ENCODE measurements at places on chromosomes 2 and 18.

DNA sequence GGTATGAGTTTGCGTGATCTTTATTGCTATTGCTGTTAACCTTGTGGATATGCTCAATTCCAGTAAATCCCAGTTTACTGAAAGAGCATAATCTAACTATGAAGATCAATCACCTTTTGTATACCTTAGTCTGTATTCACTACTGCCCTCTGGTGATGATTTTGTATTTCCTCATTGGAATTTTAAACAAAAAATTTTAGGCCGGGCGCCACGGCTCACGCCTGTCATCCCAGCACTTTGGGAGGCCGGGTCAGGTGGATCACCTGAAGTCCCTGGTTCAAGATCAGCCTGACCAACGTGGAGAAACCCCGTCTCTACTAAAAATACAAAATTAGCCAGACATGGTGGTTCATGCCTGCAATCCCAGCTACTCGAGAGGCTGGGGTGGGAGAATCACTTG, 5.1 kb downstream of the COMMD1 start:
- no peak for DNase-seq

GRCh38 chr2:52054824-52055223, 1022.9 kb upstream of the NRXN1 start:
- DNase-seq = no peak

DNA sequence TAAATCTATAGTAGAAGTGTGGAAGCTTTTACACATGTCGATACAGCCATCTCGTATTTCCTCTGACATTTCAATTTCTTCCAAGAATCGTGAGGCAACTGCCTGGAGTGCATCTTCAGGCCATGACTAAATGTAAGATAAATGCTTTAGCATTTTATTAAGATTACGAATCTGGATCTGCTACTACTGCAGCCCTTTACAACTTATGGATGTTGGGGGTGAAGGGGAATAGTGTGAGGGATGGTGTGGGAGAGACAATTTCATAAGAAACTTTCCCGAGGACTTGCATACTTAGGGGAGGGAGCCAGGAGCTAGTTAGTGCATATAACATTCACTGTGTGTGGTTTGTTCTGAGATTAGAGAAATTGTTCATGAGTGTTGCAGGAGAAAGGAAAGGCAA, 204.8 kb downstream of the SLC39A10 start:
- no peak for DNase-seq

GRCh38 chr2:75405000-75405399, 155.7 kb downstream of the EVA1A start:
- DNase-seq = no peak

DNA sequence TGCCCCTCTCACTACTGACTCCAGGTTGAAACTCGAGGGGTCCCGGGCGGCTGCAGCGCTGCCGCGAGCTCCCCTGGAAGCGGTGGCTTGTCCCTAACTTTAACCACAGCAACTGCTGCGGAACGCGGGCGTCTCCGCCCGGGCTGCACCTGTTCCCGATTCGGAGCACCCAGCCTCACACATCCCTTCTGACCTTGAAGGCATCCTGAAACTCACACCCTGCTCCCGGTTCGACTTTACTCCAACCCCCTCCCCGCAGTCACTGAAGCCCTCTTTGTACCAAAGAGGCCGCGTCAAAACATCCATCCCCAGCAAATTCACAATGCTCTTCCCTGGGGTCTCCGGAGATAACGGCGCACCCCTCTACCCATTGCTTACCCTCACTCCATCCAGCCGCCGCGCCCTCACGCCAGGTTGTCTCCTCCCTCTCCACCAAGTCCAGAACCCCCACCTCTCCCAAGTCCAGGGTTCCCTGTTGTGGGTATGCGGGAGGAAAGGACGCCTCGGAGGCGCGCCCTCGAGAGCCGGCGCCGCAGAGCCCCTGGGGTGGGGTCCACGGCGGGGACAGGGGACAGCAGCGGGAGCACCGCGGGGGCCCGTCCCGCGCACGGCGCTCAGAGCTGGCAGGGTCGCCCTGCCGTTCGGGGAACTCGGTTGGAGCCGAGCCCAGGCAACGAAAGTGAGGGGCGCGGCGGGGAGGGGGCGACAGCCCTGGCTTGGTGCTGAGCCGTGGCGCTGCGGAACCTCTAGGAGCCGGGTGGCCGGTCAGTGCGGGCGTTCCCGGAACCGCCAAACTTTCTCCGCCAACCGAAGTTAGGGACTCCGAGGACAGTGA, 934 bp downstream of the MYO5B start:
- DNase-seq = no peak

- DNase-seq = no peak
Observed at GRCh38 chr2:70240599-70240998, 7.8 kb downstream of the TIA1 start.

DNA sequence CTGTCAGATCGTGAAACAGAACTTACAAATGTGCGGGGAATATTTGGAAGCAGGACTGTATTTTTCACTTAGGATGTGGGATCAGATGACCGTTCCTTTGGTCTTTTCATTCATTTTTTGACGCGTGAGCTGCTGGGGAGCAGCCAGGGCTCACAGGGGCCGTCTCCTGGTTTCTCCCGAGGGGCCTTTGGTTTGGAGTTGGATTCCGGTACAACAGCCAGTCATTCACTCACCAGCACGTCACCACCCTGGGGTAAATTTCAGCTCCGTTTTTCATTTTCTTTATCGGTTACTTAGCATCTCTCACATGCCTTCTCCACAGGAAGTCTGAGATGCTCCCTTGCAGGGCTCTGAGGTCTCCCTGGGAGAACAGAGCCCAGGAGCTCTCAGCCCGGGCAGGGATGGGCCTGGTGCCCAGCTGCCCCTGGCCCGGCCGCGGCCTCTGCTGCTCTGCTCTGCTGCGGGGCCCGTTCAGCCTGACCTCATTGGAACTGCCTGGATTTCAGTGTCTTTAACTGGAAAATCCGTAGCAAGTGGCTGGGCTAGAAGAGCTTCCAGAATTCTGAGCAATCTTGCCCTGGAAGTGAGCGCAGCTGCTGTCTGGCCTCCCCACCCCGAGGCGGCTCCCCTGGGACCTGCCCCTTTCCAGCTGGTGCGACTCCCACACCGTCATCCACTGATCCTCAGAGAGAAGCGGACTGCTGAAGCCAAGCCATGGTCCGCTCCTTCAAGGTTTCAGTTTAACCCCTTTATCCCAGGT, 335.6 kb downstream of the EIPR1 start:
- no peak for DNase-seq

- no peak for DNase-seq
Observed at GRCh38 chr2:191145769-191146471, 4.9 kb downstream of the STAT4 start.

- DNase-seq = no peak
Observed at GRCh38 chr2:20526708-20527107, 79.8 kb downstream of the RHOB start.

DNA sequence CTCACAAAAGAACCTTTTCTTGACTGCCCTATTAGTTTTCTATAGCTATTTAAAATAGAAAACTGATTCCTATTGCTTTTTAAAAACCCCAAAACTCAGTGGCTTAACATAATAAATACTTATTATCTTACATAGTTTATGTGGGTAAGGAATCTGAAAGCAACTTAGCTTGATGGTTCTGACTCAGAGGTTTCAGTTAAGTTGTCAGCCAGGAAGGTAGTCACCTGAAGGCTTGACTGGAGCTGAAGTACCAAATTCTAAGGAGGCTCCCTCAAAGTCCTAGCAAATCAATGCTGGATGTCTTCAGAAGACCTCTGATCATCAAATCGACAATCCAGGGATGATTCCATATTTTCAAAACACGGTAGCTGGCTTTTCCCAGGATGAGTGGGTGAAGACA, 546.6 kb upstream of the CDH2 start:
- no peak for DNase-seq

- no peak for DNase-seq
Observed at GRCh38 chr2:15158100-15158499, 403.0 kb downstream of the NBAS start.

DNA sequence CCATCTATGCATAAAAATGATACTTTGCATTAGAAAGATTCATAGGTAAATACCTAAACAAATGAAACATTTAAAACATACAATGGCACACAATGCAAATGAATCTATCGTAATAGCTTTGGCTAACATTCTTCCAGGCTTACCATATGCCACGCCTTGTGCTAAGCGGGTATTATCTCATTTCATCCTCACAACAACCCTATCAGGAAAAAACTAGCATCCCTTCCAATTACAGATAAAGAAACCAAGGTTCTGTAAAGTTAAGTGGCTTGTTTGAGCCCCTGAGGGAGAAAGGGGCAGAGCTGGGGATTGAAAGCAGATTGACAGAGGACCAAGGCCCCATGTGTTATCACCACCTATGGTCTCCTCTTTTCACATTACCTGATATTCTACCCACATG, 145.4 kb upstream of the ETAA1 start:
- DNase-seq = no peak

GRCh38 chr2:123211181-123211580, 813.9 kb upstream of the CNTNAP5 start:
- DNase-seq = no peak

DNA sequence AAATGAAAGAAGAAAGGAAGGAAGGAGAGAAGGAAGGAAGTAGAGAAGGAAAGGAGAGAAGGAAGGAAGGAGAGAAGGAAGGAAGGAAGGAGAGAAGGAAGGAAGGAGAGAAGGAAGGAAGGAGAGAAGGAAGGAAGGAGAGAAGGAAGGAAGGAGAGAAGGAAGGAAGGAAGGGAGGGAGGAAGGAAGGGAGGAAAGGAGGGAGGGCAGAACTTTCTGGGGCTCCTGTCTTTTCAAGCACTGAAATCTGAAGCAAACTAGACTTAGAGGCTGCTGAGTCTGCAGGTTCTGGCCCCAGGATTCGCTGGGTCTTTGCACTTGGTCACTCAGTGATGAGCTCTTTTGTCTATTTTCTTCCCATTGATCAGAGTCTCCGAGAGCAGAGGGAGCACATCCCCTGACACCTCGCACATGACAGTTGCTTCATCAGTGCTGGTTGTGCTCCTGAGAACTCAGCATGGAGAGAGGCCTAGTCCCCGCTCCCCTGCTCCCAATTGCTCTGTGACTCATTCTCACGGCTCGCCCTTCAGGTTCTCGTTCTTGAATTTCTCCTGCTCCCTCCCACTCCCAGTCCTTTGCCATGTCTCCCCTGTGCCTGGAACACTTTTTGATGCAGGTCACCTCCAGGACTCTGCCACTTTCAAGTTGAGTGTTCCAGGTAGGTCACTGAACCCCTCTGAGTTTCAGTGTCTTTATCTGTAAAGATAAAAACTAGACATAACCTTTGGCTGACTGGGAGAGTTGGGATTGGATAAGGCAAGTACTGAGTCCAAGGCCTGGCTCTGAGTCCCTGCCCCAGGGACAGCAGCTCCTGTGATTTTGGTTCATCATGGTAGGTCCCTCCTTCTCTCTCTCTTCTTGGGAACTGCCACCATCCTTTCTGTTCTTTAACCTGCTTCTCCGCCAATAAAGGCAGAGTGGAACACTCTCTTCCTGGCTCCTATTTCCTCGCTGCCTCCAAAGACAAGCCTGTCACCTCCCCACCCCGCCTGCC, 55.2 kb downstream of the TNP1 start:
- no peak for DNase-seq
